ENCODE measurements at places on chromosomes 11 and 22. TPM values are rescaled to one million over a fixed set of nuclear protein-coding genes. Genes with fewer than 3 reads are reported as not detected.

DNA sequence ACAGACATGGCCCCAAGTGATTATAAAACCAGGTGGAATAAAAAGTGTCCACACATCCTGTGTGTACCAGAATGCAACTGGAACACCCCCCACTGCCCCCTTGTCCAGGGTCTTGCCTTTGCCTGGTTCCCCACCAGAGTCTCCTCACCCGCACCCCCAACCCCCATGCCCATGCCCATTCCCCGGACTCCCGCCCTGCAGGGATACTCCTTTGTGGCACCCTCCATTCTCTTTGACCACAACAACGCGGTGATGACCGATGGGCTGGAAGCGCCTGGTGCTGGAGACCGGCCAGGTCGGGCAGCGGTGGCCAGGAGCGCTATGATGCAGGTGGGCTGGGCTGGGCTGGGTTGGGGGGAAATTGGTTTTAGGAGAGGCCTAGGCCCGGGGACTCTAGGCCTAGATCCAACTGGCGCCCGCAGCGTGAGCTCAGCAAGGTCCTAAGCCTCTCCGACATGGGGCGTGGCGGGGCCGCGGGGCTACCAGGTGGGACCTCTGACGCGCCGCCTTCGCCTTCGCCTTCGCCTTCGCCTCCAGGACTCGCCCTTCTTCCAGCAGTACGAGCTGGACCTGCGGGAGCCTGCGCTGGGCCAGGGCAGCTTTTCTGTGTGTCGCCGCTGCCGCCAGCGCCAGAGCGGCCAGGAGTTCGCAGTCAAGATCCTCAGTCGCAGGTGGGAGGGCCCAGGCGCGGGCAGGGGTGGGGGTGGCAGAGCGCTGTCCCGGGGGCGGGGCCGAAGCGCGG is 9.1 kb downstream of the RPS6KA4 start:
- no peak overlapping the region for H3K4me3 ChIP-seq
- DNase-seq = no peak
- no peaks in the 10 kb centered on the region for H3K27me3 ChIP-seq
- no peaks in the 10 kb centered on the region for H3K36me3 ChIP-seq
- H3K27ac ChIP-seq = no peak overlapping the region

DNA sequence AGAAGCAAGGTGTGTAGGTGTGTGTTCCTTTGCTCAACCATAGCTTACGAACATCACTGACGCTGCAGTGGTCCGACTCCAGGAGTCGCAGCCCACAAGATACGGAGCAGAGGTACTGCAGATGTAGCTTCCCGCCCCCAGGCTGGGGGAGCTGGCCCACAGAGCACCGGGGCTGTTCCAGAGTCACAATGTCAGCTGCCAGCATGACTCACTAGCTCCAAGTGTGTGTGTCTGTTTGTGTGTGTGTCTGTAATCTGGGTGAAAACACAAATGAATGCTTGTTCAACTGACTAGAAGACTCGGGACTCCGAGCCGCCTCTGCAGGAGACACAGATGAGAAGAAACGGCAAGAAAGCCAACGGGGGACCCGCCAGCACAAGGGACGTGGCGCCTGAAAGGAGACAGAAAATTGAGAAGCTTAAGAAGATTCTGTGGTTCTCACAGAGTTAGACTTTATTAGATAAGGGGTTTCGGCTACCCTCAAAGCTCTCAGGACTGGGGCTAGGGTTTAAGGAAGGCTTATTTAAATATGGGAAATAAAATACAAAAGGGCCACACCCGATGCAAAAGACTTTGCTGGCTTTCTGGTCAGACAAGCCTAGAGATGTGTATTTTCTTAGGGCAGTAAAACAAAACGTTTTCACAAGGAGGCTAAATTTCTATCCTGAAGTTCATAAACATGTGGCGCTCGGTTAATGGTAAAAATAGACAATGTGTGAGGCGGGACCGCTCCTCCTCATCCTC is 10.7 kb downstream of the VSIG10L2 start:
- no peak overlapping the region for H3K4me3 ChIP-seq
- H3K36me3 ChIP-seq = peaks cover 5% of the 10 kb centered on the region
- H3K27ac ChIP-seq = no peak overlapping the region
- DNase-seq = no peak

MMP8 gene
- total RNA-seq = not detected

DNA sequence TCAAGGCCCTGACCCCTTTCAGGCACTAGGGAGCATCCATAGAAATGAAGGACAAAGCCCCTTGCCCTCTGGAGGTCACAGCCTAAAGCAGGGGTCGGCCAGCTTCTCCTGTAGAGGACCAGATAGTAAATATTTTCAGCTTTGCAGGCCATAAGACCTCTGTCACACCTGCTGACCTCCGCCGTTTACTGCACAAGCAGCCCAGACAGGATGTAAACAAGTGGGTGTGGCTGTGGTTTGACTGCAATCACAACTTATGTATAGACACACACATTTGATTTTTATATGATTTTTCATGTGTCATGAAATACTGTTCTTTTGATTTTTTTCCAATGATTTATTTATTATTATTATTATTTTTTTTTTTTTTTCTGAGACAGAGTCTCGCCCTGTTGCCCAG is 34.3 kb downstream of the KIAA1671 start:
- no peaks in the 10 kb centered on the region for H3K36me3 ChIP-seq
- H3K4me3 ChIP-seq = no peak overlapping the region
- no peak for DNase-seq
- H3K27ac ChIP-seq = no peak overlapping the region
- no peaks in the 10 kb centered on the region for H3K27me3 ChIP-seq

GRCh38 chr22:46777609-46777970 is 15.1 kb downstream of the TBC1D22A start:
- no peak for DNase-seq
- no peak overlapping the region for H3K27ac ChIP-seq
- no peak overlapping the region for H3K4me3 ChIP-seq
- H3K27me3 ChIP-seq = no peaks in the 10 kb centered on the region
- H3K4me1 ChIP-seq = no peaks in the 10 kb centered on the region
- H3K36me3 ChIP-seq = no peaks in the 10 kb centered on the region

DNA sequence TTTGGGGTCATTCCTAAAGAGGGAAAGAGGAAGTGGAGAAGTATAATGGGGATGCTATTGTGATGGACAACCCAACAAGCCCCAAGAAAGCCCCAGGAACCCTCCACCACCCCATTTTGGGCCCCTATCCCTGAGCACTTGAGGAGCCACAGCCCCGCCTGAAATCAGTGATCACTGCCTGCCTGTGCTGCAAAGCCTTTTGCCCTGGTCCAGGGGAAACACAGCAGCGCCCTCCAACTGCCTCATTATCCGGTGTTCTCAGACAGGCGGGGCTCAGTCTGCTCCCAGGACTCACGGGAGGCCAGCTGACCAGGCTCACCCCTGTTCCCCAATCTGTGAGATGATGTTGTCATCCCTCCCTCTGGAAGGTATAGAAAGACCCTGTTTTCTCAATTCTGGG is 44.7 kb upstream of the TTC12 start:
- no peak overlapping the region for H3K4me3 ChIP-seq
- no peak overlapping the region for H3K27ac ChIP-seq
- no peaks in the 10 kb centered on the region for H3K27me3 ChIP-seq

DNA sequence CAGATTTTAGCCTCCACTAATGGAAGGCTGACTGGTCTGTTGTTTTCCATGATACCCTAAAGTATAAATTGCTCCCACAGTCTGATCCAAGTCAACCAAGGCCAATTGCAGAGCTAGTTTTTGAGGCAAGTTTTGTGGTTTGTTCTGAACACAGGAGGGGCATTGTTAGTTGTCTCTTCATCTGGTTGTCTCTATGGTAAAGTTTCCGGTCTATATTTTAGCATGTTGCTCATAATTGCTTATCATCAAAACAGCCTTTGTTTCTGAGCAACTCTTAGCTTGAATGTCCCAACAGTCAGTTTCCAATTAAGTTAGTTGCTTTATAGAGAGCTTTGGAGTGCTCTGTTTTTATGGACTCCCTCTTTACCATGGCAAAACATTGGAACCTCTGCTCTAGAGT is 217.6 kb upstream of the CARD18 start:
- H3K27me3 ChIP-seq = no peaks in the 10 kb centered on the region
- H3K4me1 ChIP-seq = no peaks in the 10 kb centered on the region
- no peaks in the 10 kb centered on the region for H3K36me3 ChIP-seq
- H3K4me3 ChIP-seq = no peak overlapping the region
